Activated naive CD4-positive, alpha-beta T cell treated with anti-CD3 and anti-CD28 coated beads for 36 hours (primary cell): ENCODE measurements at places on chromosomes 6 and 20. TPM values are rescaled to one million over a fixed set of nuclear protein-coding genes. Genes with fewer than 3 reads are reported as not detected.
A peak's percentile ranks its signal among the peaks of the same experiment; 100 is the strongest.

The TMEM217 gene
- total RNA-seq = 0.81 TPM

The C6orf62 gene
- total RNA-seq = 112 TPM

The B4GALT5 gene
- total RNA-seq = 18.6 TPM

The VARS1 gene
- total RNA-seq = 157 TPM

The PLEKHG1 gene
- 10.8 TPM for total RNA-seq

The CST3 gene
- 0.35 TPM for total RNA-seq

The HLA-DQA1 gene
- total RNA-seq = 0.81 TPM

The CTCFL gene
- not detected for total RNA-seq

The GHRH gene
- not detected for total RNA-seq

The PPIL6 gene
- total RNA-seq = 0.19 TPM

The HLA-DQB1 gene
- total RNA-seq = 6.2 TPM

- no peak for DNase-seq
- peaks cover 26% of the 10 kb centered on the region for H3K4me1 ChIP-seq
- no peak overlapping the region for H3K4me3 ChIP-seq
- H3K27me3 ChIP-seq = peaks cover 3% of the 10 kb centered on the region
These were observed 83.3 kb downstream of the PLCB1 start for GRCh38 chr20:8215361-8215781.

GRCh38 chr6:49001856-49002541, 461.1 kb downstream of the MMUT start:
- no peaks in the 10 kb centered on the region for H3K27me3 ChIP-seq
- no peaks in the 10 kb centered on the region for H3K4me1 ChIP-seq
- H3K27ac ChIP-seq = no peak overlapping the region
- DNase-seq = no peak
- no peaks in the 10 kb centered on the region for H3K36me3 ChIP-seq

DNA sequence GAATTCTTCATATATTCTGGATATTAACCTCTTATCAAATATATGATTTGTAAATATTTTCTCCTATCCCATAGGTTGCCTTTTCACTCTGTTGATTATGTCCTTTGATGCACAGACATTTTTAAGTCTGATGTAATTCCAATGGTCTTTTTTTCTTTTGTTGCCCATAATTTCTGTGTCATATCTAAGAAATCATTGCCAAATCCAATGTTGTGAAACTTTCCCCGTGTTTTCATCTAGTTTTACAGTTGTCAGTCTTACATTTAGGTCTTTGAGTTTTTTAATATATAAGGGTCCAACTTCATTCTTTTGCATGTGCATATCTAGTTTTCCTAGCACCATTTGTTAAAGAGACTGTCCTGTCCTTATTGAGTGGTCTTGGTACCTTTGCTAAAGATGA, 111.5 kb downstream of the SESN1 start:
- DNase-seq = no peak
- H3K27ac ChIP-seq = no peak overlapping the region
- no peaks in the 10 kb centered on the region for H3K4me1 ChIP-seq
- no peak overlapping the region for H3K4me3 ChIP-seq

GRCh38 chr6:170032197-170032596, 258.7 kb downstream of the DLL1 start:
- no peaks in the 10 kb centered on the region for H3K36me3 ChIP-seq
- no peak for DNase-seq
- no peaks in the 10 kb centered on the region for H3K27me3 ChIP-seq
- H3K4me3 ChIP-seq = no peak overlapping the region

GRCh38 chr6:161064915-161065314, 73.3 kb downstream of the MAP3K4 start:
- H3K4me3 ChIP-seq = no peak overlapping the region
- H3K4me1 ChIP-seq = peaks cover 12% of the 10 kb centered on the region
- H3K27ac ChIP-seq = no peak overlapping the region
- DNase-seq = no peak
- H3K27me3 ChIP-seq = no peaks in the 10 kb centered on the region

DNA sequence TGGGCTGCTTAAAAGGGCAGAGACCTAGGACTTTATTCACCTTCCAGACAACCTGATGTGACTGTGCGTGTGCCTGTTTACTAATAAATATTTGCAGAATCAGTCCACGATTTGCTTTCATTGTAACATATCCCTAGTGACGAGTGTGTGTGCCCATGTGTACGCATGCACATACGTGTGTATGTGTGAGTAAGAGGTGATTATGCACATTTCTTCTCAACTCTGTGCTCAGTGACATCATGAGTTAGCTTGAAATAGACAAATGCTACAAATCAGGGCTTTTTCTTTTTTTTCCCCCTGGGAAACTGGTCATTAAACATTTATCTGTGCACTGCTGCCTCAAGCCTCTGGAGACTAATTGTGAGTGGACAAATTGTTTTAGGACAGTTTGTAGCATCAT, 242.6 kb upstream of the SOX4 start:
- no peak overlapping the region for H3K27ac ChIP-seq
- no peak overlapping the region for H3K4me3 ChIP-seq
- no peak for DNase-seq
- no peaks in the 10 kb centered on the region for H3K36me3 ChIP-seq
- no peaks in the 10 kb centered on the region for H3K4me1 ChIP-seq

- no peaks in the 10 kb centered on the region for H3K4me1 ChIP-seq
- DNase-seq = no peak
- no peaks in the 10 kb centered on the region for H3K27me3 ChIP-seq
These were observed 347.6 kb upstream of the MMS22L start for GRCh38 chr6:97630604-97631003.

DNA sequence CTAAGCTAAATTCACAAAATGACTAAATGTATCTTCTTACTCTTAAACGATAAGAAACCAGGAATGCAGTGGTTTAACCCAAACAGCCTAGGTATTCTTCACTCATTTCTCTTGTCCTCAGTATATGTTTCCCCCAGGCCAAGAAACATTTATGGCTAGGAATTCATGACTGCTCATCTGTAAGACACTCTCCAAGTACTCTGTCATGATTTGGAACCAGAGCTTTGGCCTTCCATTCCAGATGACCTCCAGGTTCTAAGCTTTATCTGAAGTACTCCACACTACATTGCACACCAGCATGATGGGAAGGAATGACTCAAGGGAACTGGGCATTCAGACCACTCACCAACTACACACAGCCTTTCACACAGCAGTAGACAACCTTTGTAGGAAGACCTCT, 29.3 kb downstream of the NT5E start:
- H3K4me3 ChIP-seq = no peak overlapping the region
- no peak overlapping the region for H3K27ac ChIP-seq
- H3K27me3 ChIP-seq = peaks cover 2% of the 10 kb centered on the region
- peaks cover 7% of the 10 kb centered on the region for H3K4me1 ChIP-seq
- no peak for DNase-seq
- no peaks in the 10 kb centered on the region for H3K36me3 ChIP-seq

DNA sequence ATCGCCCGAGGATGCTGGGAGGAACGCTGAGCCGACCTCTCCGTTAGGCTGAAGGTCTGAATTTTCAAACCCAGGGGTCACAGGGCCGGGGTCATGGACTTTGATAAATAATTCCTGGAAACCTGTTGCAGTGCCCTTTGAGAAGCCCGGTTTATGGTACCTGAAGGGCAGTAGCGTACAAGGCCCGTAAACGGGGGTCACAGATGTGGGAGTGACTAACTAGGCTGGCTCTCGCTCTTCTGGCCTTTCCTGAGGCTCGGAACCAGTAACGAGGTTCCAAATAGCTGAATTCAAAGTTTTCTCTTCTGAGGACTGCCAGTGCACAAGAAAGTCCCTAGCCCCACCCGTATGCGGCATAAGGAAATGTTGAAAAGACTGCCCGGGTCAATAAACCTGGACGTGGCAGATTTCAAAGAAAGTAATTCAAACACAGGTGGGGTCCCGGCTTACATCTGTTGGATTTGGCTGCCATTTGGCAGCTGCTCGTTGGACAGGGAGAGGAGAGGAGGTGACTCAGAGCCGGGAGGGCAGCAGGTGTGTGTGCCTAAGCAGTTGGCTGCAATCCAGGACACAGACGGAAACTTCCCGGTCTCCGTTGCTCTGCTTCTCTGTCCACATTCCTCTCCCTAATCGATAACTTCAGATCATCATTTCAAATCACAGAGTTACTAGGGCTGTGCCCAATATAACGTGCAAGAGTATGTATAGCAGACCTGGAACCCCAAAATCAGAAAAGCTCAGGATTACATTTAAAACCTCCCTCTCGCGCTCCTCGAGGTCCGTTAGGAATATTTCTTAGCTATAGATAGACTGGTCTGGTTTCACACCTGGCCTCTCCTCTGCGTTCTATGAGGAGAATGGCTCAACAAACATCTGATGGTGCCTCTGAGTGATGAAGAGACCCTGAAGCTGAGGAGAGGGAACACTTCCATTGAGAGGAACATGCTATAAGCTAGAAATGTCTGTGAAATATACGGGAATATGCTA, 765 bp upstream of the GMDS start:
- DNase-seq = peak; percentile 81
- H3K36me3 ChIP-seq = peaks cover 11% of the 10 kb centered on the region
- H3K4me1 ChIP-seq = peaks cover 55% of the 10 kb centered on the region
- peak overlapping the region; percentile 94 for H3K27ac ChIP-seq

DNA sequence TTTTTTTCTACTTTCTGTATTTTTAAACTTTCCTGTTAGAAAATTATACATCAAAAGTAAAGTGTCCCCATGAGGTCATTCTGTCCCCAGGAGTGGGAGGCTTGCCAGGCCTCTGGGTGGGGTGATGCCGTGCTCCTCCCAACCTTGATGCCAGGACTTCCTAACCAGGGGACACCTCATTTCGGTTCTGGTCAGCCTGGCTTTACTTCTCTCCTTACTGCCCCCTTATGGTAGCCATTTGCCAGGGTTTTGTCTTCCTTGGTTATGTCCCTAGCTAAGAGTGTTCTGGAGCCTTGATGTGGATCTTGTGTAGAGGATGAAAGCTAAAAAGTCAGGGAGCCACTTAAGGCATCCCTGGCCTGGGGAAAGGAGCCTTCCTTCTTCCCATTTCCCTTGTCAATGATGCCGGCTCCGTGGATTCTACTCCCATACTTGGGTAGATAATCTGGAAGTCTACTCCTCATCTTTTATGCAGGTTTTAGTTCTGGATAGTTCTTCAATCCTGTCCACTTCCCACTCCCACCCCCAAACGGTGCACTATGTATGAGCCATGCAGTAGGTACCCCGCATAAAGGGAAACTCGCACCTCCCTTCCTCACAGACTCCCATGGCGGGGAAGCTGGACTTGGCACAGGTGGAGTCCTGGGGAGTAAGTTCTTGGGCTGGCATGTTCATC, 164.1 kb upstream of the SALL4 start:
- no peaks in the 10 kb centered on the region for H3K36me3 ChIP-seq
- H3K4me3 ChIP-seq = no peak overlapping the region
- peak; percentile 19 for DNase-seq
- peaks cover 8% of the 10 kb centered on the region for H3K27me3 ChIP-seq

DNA sequence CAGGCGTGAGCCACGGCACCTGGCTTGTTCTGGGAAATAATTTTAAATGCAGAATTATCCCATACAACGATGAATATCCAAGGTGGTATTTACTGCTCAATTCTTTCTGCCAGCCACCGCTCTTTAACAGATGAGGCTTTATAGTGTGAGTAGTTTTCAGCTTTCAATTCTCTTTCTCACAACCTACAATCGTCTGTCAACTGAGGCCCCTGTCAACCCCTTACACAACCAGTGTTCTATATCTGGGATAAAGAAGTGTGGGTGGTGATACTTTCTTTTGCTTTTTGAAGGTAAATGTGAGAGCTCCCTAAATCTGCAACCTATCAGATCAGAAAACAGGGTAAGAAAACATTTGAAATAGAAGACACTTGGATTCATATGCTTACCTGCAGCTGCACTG, 22.5 kb downstream of the STAU1 start:
- peak overlapping the region; percentile 70 for H3K27ac ChIP-seq
- H3K4me1 ChIP-seq = peaks cover 76% of the 10 kb centered on the region
- peak overlapping the region; percentile 5 for H3K4me3 ChIP-seq
- H3K36me3 ChIP-seq = peaks cover 12% of the 10 kb centered on the region

GRCh38 chr6:166728884-166729530, 102.0 kb upstream of the RPS6KA2 start:
- no peaks in the 10 kb centered on the region for H3K27me3 ChIP-seq
- peaks cover 7% of the 10 kb centered on the region for H3K4me1 ChIP-seq
- no peak overlapping the region for H3K4me3 ChIP-seq
- no peak overlapping the region for H3K27ac ChIP-seq
- DNase-seq = no peak

DNA sequence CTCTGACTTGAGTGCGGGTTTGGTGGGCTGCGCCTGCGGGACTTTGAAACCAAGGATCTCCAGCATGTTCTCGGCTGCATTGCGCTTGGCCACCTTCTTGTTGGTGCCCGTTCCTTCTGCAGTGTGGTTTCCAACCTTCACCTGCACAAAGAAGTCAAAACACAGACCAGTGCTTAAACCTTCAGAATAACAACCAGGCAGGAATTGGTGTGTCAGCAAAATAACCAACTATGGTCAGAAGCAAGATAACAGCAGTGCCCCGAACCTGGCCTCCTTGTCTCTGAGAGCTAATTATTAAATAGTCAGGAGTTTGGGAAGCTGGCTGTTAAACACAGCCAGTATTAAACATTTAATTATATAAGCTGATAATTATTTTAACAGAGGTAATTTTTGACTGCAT, 68.1 kb downstream of the STAU1 start:
- no peaks in the 10 kb centered on the region for H3K27me3 ChIP-seq
- H3K36me3 ChIP-seq = peaks cover 52% of the 10 kb centered on the region
- no peaks in the 10 kb centered on the region for H3K4me1 ChIP-seq
- H3K27ac ChIP-seq = no peak overlapping the region
- no peak overlapping the region for H3K4me3 ChIP-seq

DNA sequence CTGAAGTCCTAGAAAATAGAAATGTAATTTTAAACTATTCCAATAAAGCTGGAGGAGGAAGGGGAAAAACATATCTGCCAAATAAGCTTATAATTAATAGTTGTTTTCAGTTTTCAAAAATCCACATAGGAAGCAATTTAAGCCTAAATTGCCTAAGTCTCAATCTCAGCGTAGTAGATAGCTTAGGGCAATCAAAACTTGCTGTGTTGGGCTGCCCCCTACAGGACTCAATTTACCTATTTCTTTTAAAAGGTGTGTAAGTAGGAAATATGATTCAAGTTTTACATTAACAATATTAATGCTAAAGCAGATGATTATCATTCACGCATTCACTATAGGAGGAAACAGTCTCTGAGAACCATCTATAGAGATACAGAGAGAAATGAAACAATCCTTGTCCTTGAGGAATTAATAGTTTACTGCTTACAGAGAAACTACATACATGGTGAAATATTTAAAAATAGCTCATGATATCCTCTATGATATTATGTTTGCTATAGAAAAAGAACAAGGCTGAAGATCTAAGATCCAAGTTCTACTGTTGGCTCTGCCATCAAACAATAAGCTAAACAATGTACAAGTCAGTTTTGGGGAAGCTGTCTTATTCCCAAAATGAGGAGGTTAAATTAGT, 102.1 kb downstream of the ATG5 start:
- DNase-seq = peak; percentile 89
- no peaks in the 10 kb centered on the region for H3K27me3 ChIP-seq
- no peak overlapping the region for H3K4me3 ChIP-seq
- H3K4me1 ChIP-seq = peaks cover 18% of the 10 kb centered on the region

- no peaks in the 10 kb centered on the region for H3K4me1 ChIP-seq
- H3K4me3 ChIP-seq = no peak overlapping the region
- no peak overlapping the region for H3K27ac ChIP-seq
- DNase-seq = peak; percentile 9
- no peaks in the 10 kb centered on the region for H3K36me3 ChIP-seq
These were observed 178.1 kb upstream of the TCF21 start for GRCh38 chr6:133710826-133711225.
